ENCODE measurements at places on chromosomes 6 and 20.
A peak's percentile ranks its signal among the peaks of the same experiment; 100 is the strongest.

- no peak overlapping the region for H3K27ac ChIP-seq
- no peaks in the 10 kb centered on the region for H3K27me3 ChIP-seq
- H3K4me1 ChIP-seq = no peaks in the 10 kb centered on the region
- H3K4me3 ChIP-seq = no peak overlapping the region
Measured at GRCh38 chr6:67667637-67668422, 967.3 kb upstream of the ADGRB3 start.

GRCh38 chr6:165090242-165090641 is 219.2 kb downstream of the C6orf118 start:
- no peak overlapping the region for H3K4me3 ChIP-seq
- no peaks in the 10 kb centered on the region for H3K36me3 ChIP-seq
- no peak overlapping the region for H3K27ac ChIP-seq
- no peaks in the 10 kb centered on the region for H3K4me1 ChIP-seq
- no peaks in the 10 kb centered on the region for H3K27me3 ChIP-seq

DNA sequence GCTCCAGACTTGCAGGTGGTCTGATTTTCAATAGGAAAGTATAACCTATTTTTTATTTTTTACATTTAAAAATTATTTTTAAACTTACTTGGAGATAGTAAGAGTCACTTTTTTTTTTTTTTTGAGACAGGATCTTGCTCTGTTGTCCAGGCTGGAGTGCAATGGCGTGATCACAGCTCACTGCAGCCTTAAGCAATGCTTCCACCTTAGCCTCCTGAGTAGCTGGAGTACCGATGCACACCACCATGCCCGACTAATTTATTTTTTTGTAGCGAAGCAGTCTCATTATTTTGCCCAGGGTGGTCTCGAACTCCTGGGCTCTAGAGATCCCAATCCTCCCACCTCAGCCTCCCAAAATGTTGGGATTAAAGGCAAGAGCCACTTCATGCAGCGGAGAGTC is 84.8 kb upstream of the RALY start:
- peaks cover 8% of the 10 kb centered on the region for H3K4me1 ChIP-seq
- no peaks in the 10 kb centered on the region for H3K36me3 ChIP-seq
- H3K27ac ChIP-seq = no peak overlapping the region
- no peaks in the 10 kb centered on the region for H3K27me3 ChIP-seq
- no peak for DNase-seq

DNA sequence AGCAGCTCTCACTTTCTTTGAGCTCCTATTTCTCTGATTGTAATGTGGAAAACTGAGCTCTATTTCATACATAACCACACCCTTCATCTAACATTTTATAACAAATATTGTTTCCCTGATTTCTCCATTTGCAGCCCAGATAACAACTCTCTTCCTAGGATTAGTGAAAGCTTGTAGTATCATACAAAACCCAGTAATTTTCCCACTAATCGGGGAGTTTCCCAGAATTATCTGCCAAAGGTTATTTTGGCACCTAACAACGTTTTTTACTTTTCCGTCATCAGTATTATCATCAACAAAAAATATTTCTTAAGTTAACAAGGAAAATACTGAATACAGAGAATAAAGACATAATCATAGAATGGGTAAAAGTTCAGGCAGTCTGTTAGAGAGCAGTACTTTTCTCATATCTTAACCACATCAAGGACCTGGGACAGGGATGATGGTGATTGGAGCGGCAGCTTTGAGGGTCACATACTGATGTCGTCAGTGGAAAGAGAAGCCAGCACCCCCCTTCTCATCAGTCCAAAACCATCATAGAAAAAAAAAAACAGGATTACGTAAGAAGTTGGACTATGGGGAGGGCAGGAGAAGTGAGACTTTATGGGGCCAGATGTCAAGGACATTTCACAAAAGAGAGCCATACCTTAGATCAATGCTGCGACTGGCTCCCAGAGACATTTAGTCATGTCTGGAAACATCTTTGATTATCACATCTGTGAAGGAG is 166.1 kb upstream of the TNFAIP3 start:
- no peak overlapping the region for H3K4me3 ChIP-seq
- H3K4me1 ChIP-seq = peaks cover 5% of the 10 kb centered on the region
- no peak overlapping the region for H3K27ac ChIP-seq
- H3K36me3 ChIP-seq = no peaks in the 10 kb centered on the region

DNA sequence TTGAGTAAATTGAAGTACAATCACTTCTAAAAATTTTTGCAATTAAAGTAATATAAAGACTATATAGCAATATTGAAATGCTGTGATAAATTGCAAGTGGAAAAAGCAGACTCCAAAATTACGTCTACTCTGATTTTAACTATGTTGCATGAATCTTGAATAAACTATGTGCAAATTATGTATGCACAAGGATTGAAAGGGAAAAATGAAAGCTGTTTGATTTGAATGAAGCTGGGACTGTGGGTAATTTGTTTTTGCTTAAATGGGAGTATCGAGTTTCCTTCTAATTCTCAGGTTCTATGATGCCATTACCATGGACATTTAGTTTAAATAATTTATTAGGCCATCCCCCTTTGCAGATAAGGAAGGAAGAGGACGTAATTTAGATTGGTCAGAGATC is 198.7 kb upstream of the MYLIP start:
- H3K4me1 ChIP-seq = no peaks in the 10 kb centered on the region
- H3K36me3 ChIP-seq = no peaks in the 10 kb centered on the region
- DNase-seq = no peak

GRCh38 chr20:17226410-17227218 is at the start of gene PCSK2:
TSS of gene PCSK2 (plus strand) at chr20:17227040. CDS start at chr20:17227306, 266 bp downstream.
- H3K4me1 ChIP-seq = peaks cover 10% of the 10 kb centered on the region
- no peak within 1 kb of the TSS for H3K27ac ChIP-seq
- no peaks in the 10 kb centered on the region for H3K36me3 ChIP-seq
- H3K4me3 ChIP-seq = peak within 1 kb of the TSS; percentile 35
- peaks cover 9% of the 10 kb centered on the region for H3K27me3 ChIP-seq

GRCh38 chr6:13234130-13234529 is 94.2 kb downstream of the TBC1D7 start:
- H3K4me1 ChIP-seq = peaks cover 5% of the 10 kb centered on the region
- H3K27ac ChIP-seq = no peak overlapping the region
- no peaks in the 10 kb centered on the region for H3K36me3 ChIP-seq
- DNase-seq = no peak

GRCh38 chr6:19723545-19723944 is 113.6 kb upstream of the ID4 start:
- no peak overlapping the region for H3K27ac ChIP-seq
- no peaks in the 10 kb centered on the region for H3K4me1 ChIP-seq
- H3K36me3 ChIP-seq = no peaks in the 10 kb centered on the region
- DNase-seq = peak; percentile 46
- no peaks in the 10 kb centered on the region for H3K27me3 ChIP-seq

DNA sequence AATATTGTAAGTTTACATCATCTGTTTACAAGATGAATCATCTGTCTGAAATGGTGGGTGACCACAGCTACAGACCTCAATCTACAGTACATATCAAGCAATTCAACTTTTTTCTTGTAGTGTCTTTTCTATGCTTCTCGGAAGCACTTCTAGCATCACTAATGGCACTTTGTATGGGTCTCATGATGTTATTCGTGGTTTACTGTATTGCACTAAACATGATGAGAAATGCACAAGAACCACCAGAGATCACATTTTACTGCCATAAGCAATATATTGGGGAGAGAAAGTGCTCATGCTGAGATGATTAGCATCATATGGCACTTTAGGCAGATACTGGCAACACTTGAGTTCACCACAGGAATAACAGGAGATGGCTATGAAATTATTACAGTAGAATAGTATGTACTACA is 15.4 kb upstream of the BTBD3 start:
- no peaks in the 10 kb centered on the region for H3K4me1 ChIP-seq
- no peak for DNase-seq
- no peaks in the 10 kb centered on the region for H3K27me3 ChIP-seq
- no peak overlapping the region for H3K4me3 ChIP-seq
- H3K36me3 ChIP-seq = no peaks in the 10 kb centered on the region

DNA sequence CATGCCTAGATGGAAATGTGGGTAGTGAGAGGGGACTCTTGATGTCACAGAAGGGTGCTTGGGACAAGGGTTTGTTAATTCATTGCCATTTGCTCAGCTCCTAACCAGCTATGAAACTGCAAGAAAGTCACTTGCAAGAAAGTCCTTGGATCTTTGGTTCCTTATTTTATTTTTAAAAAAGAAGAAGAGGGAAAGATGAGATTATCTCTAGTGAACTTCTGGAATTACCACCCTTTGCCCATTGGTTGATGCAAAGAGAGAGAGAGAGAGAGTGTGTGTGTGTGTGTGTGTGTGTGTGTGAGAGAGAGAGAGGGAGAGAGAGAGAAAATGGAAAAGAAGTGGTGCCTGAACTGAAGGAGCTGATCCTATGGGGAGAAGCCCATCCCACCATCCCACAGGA is 4.6 kb upstream of the SFT2D1 start:
- no peak for DNase-seq
- no peaks in the 10 kb centered on the region for H3K36me3 ChIP-seq
- no peaks in the 10 kb centered on the region for H3K27me3 ChIP-seq
- no peak overlapping the region for H3K27ac ChIP-seq
- H3K4me3 ChIP-seq = no peak overlapping the region

DNA sequence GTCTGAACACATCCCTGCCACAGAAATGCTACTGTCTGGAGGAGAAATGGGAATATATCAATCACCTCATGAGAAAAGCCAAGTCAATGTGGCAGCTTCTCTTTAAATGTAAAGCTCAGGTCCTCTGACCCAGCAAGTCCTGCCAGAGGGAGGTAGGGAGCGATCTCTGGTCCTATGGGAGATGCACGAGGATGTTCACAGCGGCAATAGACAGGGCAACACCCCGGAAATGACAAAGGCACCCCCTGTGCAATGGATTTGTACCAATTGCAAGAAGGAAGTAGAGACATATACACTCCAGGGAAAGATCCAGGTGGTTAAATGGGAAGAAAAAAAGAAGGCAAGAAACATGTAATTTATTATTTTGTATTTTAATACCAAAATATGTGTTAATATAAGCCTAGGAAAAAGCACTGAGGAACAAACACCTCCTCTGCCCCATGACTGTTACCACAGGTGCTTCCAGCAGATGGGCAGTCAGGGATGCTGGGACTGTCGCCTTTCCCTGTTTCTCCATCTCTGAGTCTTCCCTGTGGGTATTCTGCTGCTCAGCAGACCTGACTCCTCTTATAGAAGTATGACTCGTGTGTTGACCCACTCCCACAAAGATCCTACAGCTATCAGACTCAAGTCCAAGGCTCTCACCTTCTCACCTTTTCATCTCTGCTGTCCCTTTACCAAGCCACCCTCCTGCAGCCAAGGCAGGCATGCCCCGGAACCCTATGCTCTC is 20.8 kb downstream of the ATP9A start:
- H3K4me3 ChIP-seq = no peak overlapping the region
- H3K27me3 ChIP-seq = no peaks in the 10 kb centered on the region
- H3K27ac ChIP-seq = no peak overlapping the region

DNA sequence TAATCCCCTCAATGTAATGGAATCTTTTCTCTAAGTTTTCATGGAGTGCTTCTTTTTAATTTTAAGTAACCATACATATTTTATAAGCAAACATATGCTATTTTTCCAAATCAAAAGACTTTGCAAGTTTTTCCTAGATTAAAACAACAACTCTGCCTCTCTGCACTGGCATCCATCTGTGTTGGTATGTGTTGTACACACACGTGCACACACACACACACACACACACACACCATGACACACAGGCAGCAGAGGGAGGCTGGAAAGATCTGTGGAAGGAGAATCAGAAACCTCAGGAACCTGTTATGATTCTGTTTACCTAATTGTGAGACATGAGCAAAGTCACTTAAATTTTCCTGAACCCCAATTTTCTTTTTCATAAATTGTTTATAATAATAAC is 295.0 kb upstream of the PRDM1 start:
- H3K36me3 ChIP-seq = no peaks in the 10 kb centered on the region
- no peaks in the 10 kb centered on the region for H3K4me1 ChIP-seq
- H3K27me3 ChIP-seq = no peaks in the 10 kb centered on the region
- no peak overlapping the region for H3K27ac ChIP-seq
- H3K4me3 ChIP-seq = no peak overlapping the region

GRCh38 chr20:6044115-6044514 is 9.7 kb downstream of the LRRN4 start:
- no peak overlapping the region for H3K27ac ChIP-seq
- DNase-seq = peak; percentile 73
- peaks cover 2% of the 10 kb centered on the region for H3K36me3 ChIP-seq
- no peaks in the 10 kb centered on the region for H3K27me3 ChIP-seq
- no peak overlapping the region for H3K4me3 ChIP-seq

- no peaks in the 10 kb centered on the region for H3K36me3 ChIP-seq
- no peak overlapping the region for H3K4me3 ChIP-seq
- H3K27me3 ChIP-seq = no peaks in the 10 kb centered on the region
- no peak for DNase-seq
- no peaks in the 10 kb centered on the region for H3K4me1 ChIP-seq
Measured at GRCh38 chr6:124879110-124879991, 82.9 kb upstream of the RNF217 start.

GRCh38 chr6:37373822-37374471 is 20.2 kb downstream of the RNF8 start:
- DNase-seq = no peak
- H3K27me3 ChIP-seq = no peaks in the 10 kb centered on the region
- peaks cover 4% of the 10 kb centered on the region for H3K36me3 ChIP-seq
- H3K4me3 ChIP-seq = no peak overlapping the region
- no peaks in the 10 kb centered on the region for H3K4me1 ChIP-seq

DNA sequence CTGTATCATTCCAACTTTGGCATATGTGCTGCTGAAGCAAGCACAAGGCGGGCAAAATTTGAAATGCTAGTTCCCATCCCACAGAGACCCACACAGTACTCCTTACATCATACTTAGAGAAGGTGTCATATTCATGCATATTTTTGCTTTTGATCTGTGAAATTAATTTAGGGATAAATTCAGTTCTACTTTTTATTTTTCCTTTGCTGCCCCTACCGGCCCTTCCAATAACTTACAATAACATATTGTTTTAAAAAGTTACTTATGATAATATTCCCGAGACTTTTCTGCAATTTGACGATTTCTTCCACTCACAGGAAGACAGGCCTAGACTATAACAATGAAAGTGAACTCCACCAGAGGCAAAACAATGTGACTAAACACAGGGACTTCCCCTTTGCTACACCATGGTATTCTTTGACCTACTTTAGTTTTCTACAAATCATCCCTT is 35.0 kb downstream of the SESN1 start:
- no peak overlapping the region for H3K4me3 ChIP-seq
- no peaks in the 10 kb centered on the region for H3K27me3 ChIP-seq
- no peak for DNase-seq

GRCh38 chr20:16761305-16761829 is 13.2 kb downstream of the OTOR start:
- H3K27me3 ChIP-seq = no peaks in the 10 kb centered on the region
- H3K4me3 ChIP-seq = no peak overlapping the region

DNA sequence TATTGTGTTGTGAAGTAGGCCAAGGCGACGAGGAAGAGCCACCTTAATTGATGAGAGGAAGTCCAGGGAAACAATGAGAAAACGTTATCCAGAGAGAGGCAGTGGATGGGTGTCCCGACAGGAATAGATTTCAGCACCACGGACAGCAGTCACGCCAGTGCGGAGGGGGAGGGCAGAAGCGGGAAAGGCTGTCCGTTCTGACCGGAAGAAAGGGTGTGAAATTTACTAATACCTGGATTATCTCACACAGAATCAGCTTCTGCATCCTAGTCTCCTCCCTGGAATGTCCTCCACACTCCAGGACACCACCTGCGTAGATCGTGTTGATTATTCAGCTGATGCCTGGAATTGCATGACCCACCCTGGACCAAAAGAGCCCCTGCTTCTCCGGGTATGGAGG is 7.4 kb upstream of the BPIFA3 start:
- no peak overlapping the region for H3K27ac ChIP-seq
- DNase-seq = peak; percentile 90
- H3K4me1 ChIP-seq = peaks cover 3% of the 10 kb centered on the region
- H3K4me3 ChIP-seq = no peak overlapping the region

- DNase-seq = peak; percentile 66
- H3K4me1 ChIP-seq = no peaks in the 10 kb centered on the region
- no peak overlapping the region for H3K27ac ChIP-seq
- H3K4me3 ChIP-seq = no peak overlapping the region
Measured at GRCh38 chr6:11343963-11344723, 111.7 kb upstream of the NEDD9 start.
